Activated CD4-positive, alpha-beta T cell treated with anti-CD3 and anti-CD28 coated beads, Interleukin-2, amount 50 U/mL, for 16 hours (primary cell): ENCODE measurements at places on chromosomes 12 and 14.

GRCh38 chr12:77060883-77061240 lies 4.5 kb downstream of the E2F7 start:
- no peak for DNase-seq

DNA sequence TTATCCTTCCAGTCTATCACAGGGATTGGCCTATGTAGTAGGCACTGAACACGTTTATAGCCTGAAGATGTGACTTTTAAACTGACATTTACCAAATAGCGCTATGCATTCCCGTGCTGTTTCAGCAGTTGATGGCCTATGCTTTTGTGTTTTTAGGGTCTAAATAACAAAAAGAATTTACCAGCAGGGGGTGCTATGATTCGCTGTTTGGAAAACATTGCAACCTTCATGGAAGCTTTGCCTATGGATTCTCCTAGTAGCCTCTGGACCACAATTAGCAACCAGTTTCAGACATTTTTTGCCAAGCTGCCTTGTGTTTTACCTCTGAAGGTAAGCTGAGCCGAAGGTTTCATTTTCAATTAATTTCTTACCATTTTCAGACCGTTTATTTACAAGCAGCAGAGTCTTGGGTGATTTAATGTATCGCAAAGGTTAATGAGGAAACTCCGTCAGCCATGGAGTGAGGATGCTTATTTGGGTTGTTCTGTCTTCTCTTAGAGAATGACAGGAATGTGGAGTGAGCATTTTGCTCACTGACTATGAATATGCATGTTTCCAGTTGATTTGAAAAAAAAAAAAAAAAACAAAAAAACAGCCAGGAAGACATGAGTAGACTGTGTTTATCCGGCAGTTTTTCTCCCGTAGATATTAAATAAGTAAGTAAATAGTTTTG lies 133.1 kb downstream of the PRIMA1 start:
- peak; percentile 51 for DNase-seq

DNA sequence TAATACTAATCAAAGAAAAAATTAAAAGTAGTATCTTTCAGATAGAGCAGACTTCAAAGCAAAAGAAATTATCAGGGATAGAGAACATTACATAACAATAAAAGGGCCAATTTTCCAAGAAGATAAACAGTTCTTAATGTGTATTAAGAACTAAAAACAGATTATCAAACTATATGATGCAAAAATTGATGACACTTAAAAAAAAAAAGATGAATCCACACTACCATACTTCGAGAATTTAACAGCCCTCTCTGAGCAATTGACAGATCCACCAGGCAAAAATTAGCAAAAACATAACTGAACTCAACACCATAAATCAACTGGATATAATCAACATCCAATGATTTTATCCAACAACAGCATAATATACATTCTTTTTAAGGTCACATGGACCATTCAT lies 686.5 kb downstream of the LRFN5 start:
- DNase-seq: no peak

GRCh38 chr12:57517187-57517586 lies 3.1 kb downstream of the DDIT3 start:
- no peak for DNase-seq

DNA sequence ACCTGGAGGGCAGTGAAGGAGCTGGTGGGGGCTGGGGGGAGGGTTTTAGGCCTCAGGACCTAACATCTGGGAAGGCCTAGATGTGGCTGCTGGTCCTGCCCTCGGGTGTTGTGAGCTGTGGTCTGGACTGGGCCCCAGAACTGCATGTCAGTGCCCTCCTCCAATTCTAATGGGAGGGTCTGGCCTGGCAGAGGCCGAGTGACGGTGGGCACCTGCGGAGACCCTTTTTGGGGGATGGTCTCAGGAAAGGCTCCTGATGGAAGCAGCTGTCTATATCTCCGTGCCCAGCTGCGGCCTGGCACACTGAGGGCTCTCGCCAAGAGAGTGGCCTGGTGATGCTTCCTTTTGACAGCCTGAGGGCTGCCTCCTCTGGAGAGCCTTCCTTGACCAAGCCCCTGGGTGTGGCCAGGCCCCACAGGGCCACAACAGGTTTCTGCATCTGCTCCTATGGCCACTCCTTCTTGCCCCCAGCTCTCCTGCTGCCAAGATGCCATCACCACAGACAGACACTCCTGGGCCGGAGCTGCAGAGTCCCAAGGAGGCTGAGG lies 5.3 kb downstream of the EXOC3L4 start:
- no peak for DNase-seq

DNA sequence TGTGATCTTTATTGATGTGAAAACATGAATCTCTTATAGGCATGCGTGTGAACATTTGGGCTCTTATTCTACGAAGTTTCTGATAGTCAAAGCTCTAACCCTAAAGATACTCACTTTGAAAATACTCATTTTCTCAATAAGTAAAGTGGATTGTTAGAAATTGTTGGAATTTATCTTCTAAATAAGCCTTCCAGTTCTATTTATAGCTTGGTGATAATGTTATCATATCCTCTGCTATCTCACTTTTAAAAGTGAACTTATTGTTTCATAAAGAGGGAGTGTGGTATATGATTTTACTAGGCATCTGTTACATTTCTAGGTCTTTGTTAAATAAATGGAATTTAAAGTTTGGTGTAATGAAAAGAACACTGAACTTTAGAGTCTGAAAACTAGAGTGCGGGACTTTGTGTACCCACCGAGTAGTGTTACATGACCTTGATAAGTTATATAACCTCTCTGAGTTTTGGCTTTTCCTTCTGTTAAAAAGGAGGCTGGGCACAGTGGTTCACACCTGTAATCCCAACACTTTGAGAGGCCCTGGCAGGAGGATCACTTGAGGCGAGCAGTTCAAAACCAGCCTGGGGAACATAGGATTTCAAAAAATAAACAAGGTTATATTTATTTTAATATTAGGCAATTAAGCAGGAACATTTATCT lies 13.6 kb downstream of the USP15 start:
- no peak for DNase-seq

DNA sequence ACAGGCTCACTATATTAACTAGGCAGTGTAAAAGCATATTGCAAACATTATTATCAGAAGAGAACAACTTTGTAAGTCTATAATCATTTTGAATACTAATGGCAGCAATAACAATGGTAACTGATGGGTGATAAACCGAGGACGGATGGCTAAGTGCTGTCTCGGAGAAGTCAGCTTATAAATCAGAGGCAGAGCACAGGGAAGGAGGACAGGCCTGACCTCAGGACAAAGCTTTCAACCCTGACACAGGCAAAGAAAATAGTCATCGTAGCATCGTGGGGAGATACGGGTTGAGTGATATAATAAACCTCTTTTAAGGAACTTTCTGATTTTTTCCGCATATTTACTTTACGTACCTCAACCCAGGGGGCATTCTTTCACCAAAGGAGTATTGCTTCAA lies 48.4 kb downstream of the FLRT2 start:
- no peak for DNase-seq

- no peak for DNase-seq
These were observed 199.2 kb upstream of the EEA1 start for GRCh38 chr12:93128332-93128707.

- DNase-seq: no peak
These were observed 18.4 kb downstream of the FAR2 start for GRCh38 chr12:29167445-29167844.

DNA sequence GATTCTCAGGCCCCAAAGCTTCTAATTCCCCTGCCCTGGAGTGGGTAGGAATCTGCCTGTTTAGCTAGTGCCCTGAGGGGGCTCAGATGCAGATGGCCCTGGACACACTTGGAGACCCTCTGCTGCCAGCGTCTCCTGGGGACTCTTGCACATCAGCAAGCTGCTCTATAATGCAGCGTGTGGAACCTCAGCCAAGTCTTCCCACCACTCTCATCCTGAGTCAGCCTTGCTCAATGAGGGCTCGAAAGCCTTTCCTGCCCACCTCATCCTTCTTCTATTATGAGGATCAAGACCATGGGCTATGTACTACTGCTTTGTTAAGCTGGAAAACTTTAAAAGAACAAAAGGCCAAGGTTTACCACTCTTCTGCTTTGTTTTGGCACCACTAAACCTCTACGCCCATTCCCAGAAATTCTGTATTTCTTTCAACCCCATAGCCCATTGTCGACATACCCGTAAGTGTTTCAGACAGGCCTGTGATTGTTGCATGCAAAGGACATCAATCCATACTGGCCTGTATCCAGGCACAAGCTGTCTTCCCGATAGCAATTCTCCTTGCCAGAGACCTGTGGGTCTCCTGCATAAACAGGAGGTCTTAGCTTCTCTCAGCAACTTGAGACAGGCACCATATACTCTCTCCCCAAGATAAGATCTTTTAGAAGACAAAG lies 246.9 kb downstream of the DPF3 start:
- no peak for DNase-seq

GRCh38 chr12:106048676-106049075 lies 90.1 kb downstream of the NUAK1 start:
- no peak for DNase-seq

DNA sequence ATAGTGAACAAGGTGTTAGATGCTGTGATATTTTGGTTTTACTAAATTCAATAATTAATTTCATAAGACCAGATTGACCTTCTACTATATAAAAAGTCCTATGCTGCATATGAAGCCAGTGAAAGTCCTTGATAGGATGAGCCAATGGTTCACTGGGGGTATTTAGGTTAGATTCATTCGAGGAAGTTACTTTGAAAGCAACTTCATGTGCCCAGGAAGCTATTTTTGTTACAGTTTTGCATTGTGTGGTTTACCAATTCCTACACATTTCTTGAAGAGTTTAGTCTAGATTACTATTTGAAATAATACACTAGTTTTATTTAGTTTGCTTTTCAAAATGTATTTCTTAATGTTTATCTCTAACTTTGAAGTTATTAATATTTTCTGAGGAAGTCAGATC lies 58.5 kb upstream of the RMST start:
- DNase-seq: no peak

DNA sequence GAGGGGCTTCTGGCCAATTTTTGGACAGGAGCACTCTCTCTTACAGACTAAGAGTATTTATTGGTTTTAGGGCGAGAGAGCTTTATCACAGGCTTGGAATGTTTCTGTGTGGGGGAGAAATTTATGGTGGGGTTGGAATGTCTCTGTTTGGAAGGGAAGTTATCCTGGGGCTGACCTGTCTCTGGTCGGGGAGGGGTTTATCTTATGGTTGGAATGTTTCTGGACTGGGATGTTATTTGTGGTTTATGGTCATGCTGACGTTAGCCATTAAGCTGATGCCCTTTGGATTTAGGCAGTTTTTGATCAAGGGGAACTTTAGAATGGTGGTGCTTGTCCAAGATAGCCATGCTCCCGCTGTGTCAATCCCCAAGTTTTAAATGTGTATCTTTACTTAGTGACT lies 614.8 kb downstream of the DIO2 start:
- no peak for DNase-seq

DNA sequence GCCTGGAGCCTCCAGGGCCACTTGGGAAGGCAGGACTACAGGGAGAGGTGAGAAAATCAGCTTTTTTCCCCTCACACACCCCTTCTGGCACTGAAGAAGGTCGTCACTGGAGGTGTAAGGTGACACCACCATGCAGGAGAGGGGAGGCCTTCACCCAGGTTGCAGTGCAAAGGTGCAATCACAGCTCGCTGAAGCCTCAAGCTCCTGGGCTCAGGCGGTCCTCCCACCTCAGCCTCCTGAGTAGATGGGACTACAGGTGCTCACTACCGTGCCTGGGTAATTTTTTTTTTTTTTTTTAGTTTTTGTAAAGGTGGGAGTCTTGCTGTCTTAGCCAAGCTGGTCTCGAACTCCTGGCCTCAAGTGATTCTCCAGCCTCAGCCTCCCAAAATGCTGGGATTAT lies 93.6 kb downstream of the TNFAIP2 start:
- DNase-seq: no peak

DNA sequence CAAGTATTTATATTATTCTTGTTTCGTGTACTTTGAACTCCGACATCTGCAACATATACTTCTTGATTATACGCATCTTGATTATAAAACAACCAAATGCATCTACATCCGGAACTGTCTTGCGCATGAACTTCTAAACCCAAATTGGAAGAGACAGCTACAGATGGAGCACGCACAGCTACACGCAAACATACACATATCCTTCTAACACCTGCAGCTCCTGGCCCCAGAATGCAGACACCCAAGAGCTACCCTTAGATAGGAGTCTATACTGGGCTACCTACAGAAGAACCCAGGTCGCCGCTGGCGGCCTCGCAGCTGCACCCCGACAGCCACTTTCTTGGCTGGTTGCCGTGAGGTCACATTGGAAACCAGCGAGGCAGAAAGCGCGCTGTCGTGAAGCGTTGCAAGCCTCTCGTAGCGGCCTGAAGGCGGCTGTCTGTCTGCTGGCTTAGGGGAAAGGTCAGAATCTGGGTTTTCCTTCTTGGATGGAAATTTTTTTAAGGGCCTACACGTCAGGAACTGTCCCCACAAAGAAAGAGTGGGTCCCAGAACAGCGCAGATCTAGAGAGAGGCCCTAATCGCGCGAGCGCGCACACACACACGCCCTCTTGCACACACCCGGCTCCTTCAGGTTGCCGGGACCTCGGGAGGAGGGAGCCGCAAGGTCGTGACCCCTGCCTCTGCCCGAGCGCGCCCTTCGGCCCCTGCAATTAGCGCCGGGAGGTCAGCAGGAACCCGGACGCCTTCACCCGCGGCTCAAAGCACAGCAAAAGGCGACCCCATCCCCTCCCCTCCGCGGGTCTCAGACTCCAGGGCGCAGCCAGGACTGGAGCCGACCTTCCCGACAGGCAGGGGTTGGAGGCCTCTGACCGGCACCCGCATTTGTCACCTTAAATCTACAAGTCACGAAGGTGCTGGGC lies 17.0 kb downstream of the TBX3 start:
- no peak for DNase-seq

DNA sequence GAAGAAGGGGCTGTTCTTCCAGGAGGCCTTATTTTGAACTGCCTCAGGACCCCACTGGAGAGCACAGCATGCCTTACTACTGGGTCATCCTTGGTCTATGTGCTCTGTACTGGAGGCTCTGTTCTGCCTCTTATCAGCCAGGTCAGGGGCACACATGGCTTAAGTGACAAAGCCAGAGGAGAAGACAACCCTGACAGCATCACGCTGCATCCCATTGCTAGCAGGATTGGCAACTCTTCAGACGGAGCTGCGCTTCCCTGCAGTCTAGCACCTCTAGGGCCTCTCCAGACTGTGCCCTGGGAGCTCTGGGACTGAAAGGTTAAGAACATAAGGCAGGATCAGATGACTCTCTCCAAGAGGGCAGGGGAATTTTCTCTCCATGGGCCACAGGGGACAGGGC lies 17.3 kb upstream of the TIGAR start:
- no peak for DNase-seq

- DNase-seq: peak; percentile 31
These were observed 2.7 kb downstream of the CD4 start for GRCh38 chr12:6791931-6792520.

GRCh38 chr12:79155683-79156082 lies 291.1 kb downstream of the SYT1 start:
- DNase-seq: no peak
